Mesendoderm (in vitro differentiated cells): ENCODE measurements at places on chromosomes 7 and 10.

DNA sequence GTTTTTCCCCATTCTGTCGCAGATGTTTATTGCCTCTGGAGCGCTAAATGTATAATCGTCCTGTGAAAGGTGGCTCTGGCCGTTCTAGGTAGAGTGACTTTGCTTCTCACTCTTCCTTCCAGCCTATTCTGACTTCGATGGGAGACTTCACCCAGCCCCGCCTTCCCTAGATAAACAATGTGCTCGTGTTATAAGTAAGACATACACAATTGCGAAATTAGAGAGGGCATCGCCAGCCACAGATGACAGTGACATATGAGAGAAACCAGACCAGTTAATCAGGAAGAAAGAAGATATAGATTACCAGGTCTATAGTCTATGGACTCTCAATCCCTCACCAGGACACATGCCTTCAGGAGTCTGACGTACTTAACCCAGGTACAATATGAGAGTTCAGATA lies 1050.5 kb upstream of the AUTS2 start:
- H3K4me1 ChIP-seq, result no peaks in the 10 kb centered on the region
- H3K36me3 ChIP-seq, result no peaks in the 10 kb centered on the region
- no peak overlapping the region for H3K27ac ChIP-seq
- no peak overlapping the region for H3K4me3 ChIP-seq
- H3K27me3 ChIP-seq, result no peaks in the 10 kb centered on the region

DNA sequence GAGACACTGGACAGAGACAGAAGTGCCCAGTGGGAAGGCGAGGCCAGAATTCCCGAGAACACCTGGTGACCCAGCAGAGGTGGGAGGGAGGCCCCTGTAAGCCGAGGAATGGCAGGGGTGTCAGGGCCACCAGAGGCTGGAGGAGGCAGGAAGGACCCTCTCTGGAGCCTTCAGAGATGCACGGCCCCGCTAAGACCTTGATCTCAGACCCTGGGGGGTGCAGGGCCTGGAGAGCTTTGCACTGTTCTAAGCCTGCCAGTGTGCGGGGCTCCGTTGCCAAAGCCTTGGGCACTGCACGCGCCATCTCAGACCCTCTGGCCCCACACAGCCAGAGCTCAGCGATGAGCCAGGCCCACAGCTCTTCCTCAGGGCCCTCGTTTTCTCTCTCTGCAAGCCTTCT lies 557.1 kb downstream of the PTPRN2 start:
- DNase-seq, result no peak
- no peaks in the 10 kb centered on the region for H3K4me1 ChIP-seq
- no peak overlapping the region for H3K4me3 ChIP-seq
- H3K36me3 ChIP-seq, result no peaks in the 10 kb centered on the region

DNA sequence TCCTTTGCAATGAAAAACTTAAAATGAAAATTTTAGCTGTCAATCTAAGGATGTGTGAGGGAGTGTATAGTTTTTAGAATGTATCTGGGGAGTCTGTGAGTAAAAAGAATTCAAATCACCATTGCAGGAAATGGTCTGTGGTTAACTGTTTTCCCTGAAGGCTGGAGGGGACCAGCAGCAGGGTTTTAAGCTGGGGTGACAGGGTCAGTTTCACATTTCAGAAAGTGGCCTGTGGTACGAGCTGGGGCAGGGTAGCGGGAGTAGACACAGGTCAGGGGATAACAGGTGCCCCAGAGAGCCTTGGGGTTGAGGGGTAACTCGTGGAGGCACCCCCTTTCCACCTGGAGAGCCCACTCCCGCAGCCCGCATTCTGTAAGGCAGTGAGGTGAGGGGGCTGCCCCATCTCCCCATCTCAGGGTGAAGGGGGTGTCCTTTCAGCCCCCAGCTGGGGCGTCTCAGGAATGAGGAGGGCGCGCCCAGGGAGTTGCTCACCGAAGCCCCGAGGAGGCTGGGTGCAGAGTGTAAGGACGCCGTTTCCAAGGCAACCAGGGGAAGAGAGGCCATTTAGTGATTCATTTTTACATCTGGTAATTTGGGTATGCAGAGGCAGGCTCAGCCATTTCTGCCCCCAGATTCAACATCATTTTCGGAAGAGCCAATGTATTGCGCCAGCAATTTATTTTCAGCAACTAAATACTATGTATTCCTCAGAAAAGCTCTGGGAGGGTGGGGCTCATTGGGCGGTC lies 168.9 kb downstream of the SLIT1 start:
- no peaks in the 10 kb centered on the region for H3K36me3 ChIP-seq
- no peak for DNase-seq
- H3K4me1 ChIP-seq, result no peaks in the 10 kb centered on the region

- no peak overlapping the region for H3K27ac ChIP-seq
- no peaks in the 10 kb centered on the region for H3K4me1 ChIP-seq
- no peaks in the 10 kb centered on the region for H3K36me3 ChIP-seq
- no peak overlapping the region for H3K4me3 ChIP-seq
Observed at GRCh38 chr10:86003201-86003621, 363.4 kb downstream of the GRID1 start.

DNA sequence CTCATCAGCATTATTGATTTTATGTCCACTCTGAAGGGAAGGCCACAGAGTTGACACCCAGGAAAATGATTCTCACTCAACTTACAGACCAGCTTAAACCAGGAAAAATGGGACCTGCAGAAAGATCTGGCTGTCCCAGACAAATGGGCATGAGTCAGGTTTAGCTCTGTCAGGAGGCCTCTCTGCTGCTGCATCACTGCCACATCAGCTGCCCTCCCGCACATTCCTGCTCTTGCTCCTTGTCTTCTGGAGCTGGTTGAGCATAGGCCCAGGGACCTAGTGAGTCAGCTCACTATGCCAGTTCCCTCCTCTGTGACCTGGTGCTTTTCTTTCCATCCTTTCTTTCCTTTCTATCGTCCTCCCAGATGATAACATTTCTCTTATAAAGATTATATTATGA lies 18.8 kb upstream of the SMNDC1 start:
- H3K27ac ChIP-seq, result no peak overlapping the region
- H3K36me3 ChIP-seq, result no peaks in the 10 kb centered on the region
- H3K27me3 ChIP-seq, result no peaks in the 10 kb centered on the region
- peaks cover 10% of the 10 kb centered on the region for H3K4me1 ChIP-seq

DNA sequence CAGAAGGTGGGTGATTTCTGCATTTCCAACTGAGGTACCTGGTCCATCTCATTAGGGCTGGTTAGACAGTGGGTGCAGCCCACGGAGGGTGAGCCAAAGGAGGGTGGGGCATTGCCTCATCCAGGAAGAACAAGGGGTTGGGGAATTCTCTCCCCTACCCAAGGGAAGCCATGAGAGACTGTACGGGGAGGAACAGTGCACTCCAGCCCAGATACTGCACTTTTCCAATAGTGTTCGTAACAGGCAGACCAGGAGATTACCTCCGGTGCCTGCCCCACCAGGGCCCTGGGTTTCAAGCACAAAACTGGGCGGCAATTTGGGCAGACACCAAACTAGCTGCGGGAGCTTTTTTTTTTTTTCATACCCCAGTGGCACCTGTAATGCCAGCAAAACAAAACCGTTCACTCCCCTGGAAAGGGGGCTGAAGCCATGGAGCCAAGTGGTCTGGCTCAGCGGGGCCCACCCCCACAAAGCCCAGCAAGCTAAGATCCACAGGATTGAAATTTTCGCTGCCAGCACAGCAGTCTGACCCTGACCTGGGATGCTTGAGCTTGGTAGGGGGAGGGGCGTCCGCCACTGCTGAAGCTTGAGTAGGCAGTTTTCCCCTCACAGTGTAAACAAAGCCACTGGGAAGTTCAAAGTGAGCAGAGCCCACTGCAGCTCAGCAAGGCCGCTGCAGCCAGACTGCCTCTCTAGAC lies 31.2 kb downstream of the ARMC10 start:
- DNase-seq, result peak; percentile 78
- H3K27ac ChIP-seq, result no peak overlapping the region
- H3K4me3 ChIP-seq, result no peak overlapping the region
- no peaks in the 10 kb centered on the region for H3K4me1 ChIP-seq
- H3K36me3 ChIP-seq, result no peaks in the 10 kb centered on the region
- H3K27me3 ChIP-seq, result no peaks in the 10 kb centered on the region

DNA sequence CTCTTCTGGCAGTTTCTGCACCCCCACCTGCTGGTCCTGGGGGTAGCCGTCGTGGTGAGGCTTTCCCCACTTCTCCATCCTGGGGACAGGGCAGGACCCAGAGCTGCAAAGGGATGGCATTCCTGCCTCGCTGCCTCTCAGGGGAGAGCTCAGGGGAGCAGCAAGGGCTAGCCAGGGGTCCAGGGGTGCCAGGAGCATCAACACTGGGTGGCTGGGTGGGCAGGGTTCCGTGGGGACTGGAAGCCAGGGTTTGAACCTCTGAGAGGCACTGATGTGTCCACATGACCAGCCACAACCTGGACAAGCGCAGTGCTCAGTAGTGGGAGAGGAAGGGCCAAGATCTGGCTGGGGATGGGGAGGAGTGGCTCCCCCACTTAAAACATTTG lies 5.6 kb downstream of the ABCB8 start:
- H3K27me3 ChIP-seq, result no peaks in the 10 kb centered on the region
- no peaks in the 10 kb centered on the region for H3K4me1 ChIP-seq
- H3K4me3 ChIP-seq, result no peak overlapping the region
- no peak overlapping the region for H3K27ac ChIP-seq
- DNase-seq, result no peak
- H3K36me3 ChIP-seq, result peaks cover 2% of the 10 kb centered on the region
